ENCODE measurements at places on chromosomes 7 and 10. TPM values are rescaled to one million over a fixed set of nuclear protein-coding genes. Genes with fewer than 3 reads are reported as not detected.

DNA sequence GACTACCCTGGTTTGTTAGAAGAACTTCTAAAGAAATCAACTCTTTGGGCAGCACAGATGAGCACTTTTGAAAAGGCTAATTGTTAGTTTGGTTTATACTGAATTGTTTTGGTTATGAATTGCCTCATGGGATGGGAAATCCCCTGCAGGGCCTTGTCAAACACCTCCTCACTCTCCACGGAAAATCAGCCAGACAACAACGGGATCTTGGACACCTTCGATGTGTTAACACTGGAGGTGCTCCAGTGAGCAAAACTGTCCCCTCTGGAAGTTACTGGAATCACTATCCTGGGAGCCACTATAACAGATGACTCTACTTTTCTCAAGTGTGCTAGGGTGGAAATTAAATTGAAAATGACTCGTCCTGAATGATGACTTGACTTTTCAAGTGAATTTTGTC, 38.7 kb downstream of the CDK6 start:
- DNase-seq, result no peak

ANKRD61 gene
- not detected for total RNA-seq

GRCh38 chr10:129288999-129289584, 177.9 kb upstream of the MGMT start:
- DNase-seq, result no peak

SMKR1 gene
- not detected for total RNA-seq

DNA sequence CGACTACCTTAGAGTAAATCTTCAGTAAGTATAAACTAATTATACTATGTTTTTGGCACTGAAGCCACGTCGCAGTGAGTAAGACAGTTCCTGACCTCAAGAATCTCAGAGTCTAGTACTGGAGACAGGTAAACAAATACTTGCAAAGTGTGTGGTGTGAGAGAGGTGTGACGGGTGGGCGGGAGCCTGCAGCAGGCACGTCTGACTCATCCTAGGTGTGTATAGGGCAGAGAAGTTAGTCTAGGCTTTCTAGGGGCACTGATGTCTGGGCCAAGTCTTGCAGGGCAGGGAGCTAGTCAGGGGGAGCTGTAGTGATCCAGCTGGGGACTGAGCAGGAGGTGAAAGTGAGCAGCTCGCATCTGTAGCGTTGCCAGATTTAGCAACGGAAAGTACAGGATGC, 35.9 kb upstream of the SFTPD start:
- DNase-seq, result no peak

GJD4 gene
- total RNA-seq, result not detected

GRCh38 chr10:128950159-128950915, 516.7 kb upstream of the MGMT start:
- DNase-seq, result no peak
